ENCODE measurements at places on chromosomes 7 and 10.

DNA sequence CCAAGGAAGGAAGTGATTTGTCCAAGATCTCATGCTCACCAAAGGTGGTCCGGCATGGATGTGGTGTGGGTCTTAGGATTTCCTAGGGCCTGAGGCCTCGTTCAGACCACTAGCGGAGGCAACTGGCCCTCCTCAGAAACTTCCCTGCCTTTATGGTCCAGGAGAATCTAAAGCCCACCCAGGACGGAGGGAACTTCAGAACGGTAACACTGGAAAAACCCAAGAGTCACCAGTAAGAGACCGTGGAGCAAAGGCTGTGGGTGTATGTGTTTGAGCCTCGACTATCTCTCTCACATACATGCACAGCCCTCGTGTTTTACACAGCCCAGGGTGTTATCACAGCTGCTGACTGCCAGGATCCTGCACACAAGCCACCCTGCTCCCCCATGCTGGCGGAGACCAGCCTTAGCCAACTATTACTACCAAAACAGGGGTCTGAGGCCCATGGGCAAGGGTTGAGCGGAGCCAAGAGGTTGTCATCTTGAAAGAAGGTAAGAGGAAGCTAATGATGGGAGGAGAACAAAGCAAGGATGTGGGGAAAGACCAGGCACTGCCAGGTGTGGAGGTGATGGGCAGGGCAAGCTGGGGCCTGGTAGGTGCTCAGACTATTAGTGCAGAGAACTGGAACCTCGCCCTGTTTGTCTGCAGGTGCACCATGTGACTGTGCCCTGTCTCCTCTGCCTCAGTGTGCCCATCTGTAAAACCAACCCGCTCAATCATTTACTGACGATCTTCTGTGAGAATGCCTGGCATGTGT lies 170.2 kb upstream of the ZMIZ1 start:
- no peak for DNase-seq

- DNase-seq, result no peak
Measured at GRCh38 chr10:74728225-74728624, 98.2 kb upstream of the KAT6B start.

- no peak for DNase-seq
Measured at GRCh38 chr10:34956756-34957155, 133.4 kb downstream of the CUL2 start.

- DNase-seq, result no peak
Measured at GRCh38 chr7:8963722-8964121, 530.3 kb downstream of the NXPH1 start.

DNA sequence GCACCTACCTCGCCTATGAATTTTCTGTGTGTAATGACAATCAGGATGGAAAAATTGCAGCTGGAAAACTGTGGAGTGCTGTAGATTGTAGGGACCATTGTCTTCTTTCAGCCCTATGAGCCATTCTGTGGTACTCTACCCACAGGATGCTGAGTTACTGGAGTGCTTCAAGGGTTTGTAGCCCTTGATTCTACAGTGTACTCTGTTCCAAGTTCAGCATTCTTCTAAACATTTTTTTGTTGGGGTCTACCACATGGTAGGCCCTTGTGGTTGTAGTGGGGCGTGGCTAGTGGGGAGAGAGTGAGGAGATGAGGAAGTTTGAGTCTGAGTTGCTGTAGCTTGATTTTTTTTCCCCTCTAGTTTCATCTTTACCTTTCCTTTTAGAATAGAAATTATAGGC lies 33.5 kb downstream of the REEP3 start:
- peak; percentile 41 for DNase-seq

DNA sequence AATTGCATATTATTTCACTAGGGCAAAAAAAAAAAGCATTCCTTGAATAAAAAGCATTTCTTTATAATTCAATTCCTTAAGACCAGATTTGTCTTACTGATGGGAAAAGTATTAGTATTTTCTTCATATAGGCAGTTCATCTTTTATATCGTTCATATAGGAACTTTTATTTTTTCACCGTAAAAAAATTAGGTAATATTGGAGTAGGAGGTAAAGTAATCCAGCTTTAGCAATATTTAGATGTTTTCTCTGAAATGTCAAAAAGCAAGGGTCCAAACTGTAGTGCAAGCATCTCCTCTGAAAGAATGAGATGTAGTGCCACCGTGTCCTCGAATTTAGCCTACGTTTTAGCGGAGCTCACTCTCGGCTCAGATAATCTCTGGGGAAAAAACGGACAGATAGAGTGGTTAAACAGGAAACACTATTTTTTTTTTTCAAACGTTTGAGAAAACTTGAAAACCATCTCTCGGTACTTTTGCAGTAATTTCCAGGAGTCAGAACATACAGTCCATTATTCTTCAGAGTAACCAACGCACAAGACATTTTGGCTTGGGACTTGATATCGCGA lies 5.5 kb upstream of the SPAG6 start:
- no peak for DNase-seq

GRCh38 chr10:10609379-10609955 lies 408.2 kb upstream of the CELF2 start:
- DNase-seq, result no peak

- no peak for DNase-seq
Measured at GRCh38 chr7:46169384-46169755, 248.3 kb upstream of the IGFBP3 start.

GRCh38 chr10:114313139-114313538 lies 74.1 kb downstream of the VWA2 start:
- no peak for DNase-seq

- DNase-seq, result no peak
Measured at GRCh38 chr7:28813243-28813962, 144.7 kb downstream of the TRIL start.

DNA sequence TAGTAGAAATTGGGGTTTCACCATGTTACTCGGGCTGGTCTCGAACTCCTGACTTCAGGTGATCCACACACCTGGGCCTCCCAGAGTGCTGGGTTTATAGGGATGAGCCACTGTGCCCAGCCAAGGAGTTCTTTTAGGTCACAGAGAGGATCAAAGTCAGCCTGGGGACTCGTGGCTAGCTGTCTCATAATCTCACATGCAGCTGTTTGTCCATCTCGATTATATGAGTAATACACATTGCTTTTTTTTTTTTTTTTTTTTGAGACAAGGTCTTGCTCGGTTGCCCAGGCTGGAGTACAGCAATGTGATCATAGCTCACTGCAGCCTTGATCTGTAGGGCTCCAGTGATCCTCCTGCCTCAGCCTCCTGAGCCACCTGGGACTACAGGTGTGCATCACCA lies 2.2 kb downstream of the IFT22 start:
- DNase-seq, result no peak

GRCh38 chr7:73685311-73685710 lies 1.9 kb downstream of the BUD23 start:
- DNase-seq, result no peak

DNA sequence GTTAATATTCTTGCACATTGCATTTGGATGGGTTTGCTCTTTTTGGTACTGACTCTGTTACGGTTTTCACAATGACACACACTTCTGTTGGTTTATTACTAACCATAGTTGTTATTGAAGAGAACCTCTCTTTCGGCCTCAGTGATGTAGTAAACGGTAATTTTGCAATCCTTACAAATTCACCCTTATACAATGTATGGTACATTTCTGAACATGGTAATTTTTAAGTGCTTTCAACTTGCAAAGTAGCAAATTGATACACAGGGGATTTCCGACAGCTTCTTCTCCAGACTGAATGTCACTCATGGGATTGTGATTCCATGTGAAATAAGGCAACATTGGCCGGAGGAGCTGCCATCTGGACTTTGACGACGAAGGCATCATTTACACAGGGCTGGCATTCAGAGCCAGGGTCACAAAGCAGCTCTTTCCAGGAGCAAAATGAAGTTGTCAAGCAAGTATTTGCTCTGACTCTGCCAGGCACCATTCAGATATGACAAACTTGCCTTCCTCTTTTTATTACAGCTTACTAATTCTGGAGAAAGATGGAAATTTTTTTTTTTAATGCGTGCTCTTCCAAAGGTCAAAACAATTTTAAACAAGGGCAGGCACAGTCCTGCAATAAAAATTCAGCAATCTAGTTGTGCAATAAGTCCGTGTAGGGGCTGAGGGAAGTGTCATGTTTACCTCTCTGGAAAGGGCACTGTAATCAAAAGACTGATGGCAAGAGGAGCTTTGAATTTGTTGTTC lies 711.5 kb upstream of the C7orf33 start:
- DNase-seq, result no peak

GRCh38 chr10:42992156-42992956 lies 84.5 kb upstream of the RET start:
- no peak for DNase-seq

- no peak for DNase-seq
Measured at GRCh38 chr7:82548141-82548688, 104.6 kb upstream of the CACNA2D1 start.
